ENCODE measurements at places on chromosomes 6 and 20. TPM values are rescaled to one million over a fixed set of nuclear protein-coding genes. Genes with fewer than 3 reads are reported as not detected.

The PTK7 gene
- 1.8 TPM for total RNA-seq

The FOXF2 gene
- total RNA-seq: not detected

- peaks cover 17% of the 10 kb centered on the region for H3K27me3 ChIP-seq
- no peaks in the 10 kb centered on the region for H3K4me1 ChIP-seq
- H3K4me3 ChIP-seq: no peak overlapping the region
Measured at GRCh38 chr6:106743612-106744011, 114.2 kb downstream of the QRSL1 start.

DNA sequence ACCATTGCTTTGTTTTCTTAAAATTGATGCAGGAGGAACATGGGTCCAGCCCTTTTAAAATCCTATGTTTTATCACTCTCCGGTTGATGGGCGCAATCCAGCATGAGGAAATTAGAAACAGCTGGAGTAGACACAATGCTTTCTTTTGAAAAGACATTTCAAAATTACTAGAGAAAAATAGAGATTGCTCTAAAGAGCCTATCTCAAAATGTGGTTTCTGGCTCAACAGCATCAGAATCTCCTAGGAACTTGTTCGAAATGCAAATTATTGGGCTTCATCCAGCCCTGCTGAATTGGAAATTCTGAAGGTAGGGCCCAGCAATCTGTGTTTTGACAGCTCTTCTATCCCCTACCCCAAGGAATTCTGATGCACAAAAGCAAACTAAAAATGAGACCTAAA is 190.8 kb upstream of the BMP2 start:
- no peak for DNase-seq
- H3K27ac ChIP-seq: no peak overlapping the region
- no peaks in the 10 kb centered on the region for H3K4me1 ChIP-seq
- no peaks in the 10 kb centered on the region for H3K36me3 ChIP-seq

GRCh38 chr20:2509794-2510193 is 1.1 kb upstream of the ZNF343 start:
- DNase-seq: no peak
- peaks cover 23% of the 10 kb centered on the region for H3K27me3 ChIP-seq
- peaks cover 11% of the 10 kb centered on the region for H3K4me1 ChIP-seq
- peak overlapping the region; percentile 28 for H3K4me3 ChIP-seq
- no peak overlapping the region for H3K27ac ChIP-seq
- peaks cover 4% of the 10 kb centered on the region for H3K36me3 ChIP-seq

GRCh38 chr6:64439274-64439673 is 803.7 kb downstream of the PHF3 start:
- no peak for DNase-seq
- no peaks in the 10 kb centered on the region for H3K36me3 ChIP-seq
- H3K4me3 ChIP-seq: no peak overlapping the region
- no peaks in the 10 kb centered on the region for H3K4me1 ChIP-seq

DNA sequence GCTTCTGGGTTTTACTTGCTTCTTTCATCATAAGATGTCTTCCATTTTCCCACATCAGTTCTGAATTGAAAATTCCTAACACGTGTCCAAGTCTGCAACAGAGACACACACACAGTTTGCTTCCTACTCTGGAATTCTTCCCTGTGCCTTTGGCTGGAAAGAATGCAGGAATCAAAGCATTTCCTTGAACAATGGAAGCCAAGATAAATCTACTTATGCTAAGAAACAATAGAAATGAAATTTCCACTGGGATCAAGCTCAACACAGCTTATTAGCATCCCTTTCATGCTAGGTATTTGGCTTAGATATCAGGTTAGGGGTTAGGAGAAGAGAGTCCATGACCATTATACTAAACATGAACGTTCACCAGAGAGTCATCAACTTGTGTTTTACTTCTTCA is 101.1 kb upstream of the SCAF8 start:
- H3K27ac ChIP-seq: no peak overlapping the region
- no peaks in the 10 kb centered on the region for H3K4me1 ChIP-seq
- H3K4me3 ChIP-seq: no peak overlapping the region
- no peaks in the 10 kb centered on the region for H3K36me3 ChIP-seq
